ENCODE measurements at places on chromosomes 5 and 9.

DNA sequence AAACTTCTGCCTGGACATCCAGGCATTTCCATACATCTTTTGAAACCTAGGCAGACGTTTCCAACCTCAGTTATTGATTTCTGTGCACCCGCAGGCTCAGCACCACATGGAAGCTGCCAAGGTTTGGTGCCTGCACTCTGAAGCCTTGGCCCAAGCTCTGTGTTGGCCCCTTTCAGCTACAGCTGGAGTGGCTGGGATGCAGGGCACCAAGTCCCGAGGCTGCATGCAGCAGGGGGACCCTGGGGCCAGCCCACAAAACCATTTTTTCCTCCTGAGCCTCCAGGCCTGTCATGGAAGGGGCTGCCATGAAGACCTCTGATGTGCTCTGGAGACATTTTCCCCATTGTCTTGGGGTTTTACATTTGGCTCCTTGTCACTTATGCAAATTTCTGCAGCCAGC is 49.9 kb downstream of the NFX1 start:
- DNase-seq: no peak

DNA sequence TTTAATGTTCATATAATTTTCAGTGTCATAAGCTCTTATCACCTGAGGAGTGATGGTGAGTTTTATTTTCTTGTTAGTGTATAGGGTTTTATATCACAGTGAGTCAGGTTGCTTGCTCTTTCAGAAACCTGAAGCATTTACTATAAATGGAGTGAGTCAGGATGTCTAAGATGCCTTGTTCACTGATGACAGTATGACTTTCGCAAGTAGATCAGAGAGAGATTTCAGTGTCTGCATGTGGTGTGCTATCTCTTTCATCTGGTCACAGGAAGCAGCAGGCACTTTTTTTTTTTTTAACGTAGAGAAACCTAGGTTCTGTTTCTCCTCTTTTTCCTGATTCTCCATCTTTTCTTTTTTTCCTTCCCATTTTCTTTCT is 237.1 kb downstream of the DMRTA1 start:
- DNase-seq: peak; percentile 80

DNA sequence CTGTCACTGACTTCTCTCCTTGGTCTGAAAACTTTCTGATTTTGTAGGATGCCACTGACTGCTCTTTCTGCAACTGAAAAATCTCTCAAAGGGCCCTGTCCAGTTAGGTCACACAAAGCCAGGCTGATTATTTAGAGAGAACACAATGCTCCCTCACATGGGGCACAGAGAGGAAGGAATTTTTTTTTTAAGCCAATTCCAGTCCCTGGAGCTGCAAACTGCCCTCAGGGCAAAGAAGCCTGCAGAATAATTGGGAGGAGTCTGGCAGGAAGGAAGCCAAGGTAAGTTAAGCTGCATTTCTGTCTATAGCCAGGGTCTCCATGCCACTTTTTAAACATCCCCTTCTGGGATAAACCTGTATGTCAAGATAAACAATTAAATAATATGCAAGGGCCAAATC is 305.5 kb downstream of the ZSWIM6 start:
- no peak for DNase-seq

- no peak for DNase-seq
These were observed 94.6 kb upstream of the SMC2 start for GRCh38 chr9:103999375-104000062.

- peak; percentile 75 for DNase-seq
These were observed at the start of gene KLHL3 for GRCh38 chr5:137735555-137736284. TSS of gene KLHL3 (minus strand) at chr5:137736089. CDS start at chr5:137735646, 443 bp downstream.

DNA sequence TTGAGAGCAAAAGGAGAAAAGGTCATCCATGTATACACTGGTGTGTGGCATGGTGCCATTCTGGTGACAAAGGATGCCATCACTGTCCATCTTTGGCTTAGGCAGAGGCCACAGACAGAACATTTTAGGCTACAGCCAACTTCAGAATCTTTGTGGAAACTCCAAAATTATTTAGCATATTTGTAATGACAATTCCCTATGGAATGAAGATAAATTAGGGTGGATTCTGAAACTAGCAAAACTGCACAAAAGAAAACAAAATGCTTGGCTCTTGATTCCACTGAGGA is 92.5 kb downstream of the FBXW11 start:
- DNase-seq: no peak

- no peak for DNase-seq
These were observed 18.4 kb upstream of the FBP2 start for GRCh38 chr9:94612071-94612470.

DNA sequence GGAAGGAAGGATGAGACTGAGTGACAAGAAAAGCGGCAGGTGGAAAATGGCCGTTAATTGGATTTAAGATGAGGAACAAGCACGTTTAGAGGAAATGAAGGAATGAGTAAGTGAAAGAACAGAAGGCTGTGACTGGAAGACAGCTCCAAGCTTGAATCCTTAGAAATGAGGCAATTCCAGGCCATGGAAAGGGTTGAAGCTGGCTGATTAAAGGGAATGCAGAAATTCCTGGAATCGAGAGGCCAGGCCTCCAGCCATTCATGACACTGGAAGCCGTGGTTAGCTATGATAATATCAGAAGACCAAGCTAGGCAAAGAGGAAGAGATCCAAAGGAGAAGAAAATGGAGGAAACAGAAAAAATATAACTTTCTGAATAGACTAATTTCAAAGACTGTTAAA is 84.2 kb downstream of the ARL15 start:
- peak; percentile 39 for DNase-seq

DNA sequence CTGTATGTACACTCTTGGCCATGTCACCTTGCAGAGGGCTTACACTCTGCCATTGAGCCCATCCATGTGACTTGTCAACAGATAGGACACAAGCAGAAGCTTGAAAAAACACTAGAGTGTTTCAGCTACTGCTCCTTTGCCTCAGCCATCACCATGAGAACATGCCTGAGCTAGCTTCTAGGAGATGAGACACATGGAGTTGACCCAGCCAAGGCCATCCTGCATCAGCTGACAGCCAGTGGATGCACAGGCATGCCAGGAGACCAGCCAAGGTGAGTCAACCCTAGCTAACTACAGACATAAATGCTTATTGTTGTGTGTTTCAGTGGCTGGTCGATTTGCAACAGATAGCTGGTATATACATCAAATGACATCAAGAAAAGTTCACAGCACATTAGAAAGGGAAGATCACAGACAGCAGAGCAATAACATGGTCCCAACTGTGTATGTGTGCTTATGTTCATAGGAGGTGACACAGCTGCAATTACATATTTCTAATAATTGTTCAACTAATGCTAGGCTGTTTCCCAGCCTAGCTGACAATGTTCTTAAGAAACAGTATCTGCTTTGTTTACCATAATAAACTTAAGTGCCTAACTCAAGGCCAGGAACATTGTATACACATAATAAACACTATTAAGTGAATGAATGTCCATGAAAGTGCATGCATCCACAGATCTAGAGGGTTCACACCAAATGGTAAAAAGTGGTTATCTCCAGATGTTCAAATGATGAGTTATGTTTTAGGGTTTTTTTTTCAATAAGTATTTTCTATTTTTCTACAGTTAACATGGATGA is 105.7 kb downstream of the SPOCK1 start:
- DNase-seq: peak; percentile 73

- DNase-seq: no peak
These were observed 370.8 kb downstream of the GADD45G start for GRCh38 chr9:89975630-89976029.

- no peak for DNase-seq
These were observed 1.0 kb upstream of the PTCH1 start for GRCh38 chr9:95517559-95518425.

GRCh38 chr5:64807520-64807919 is 38.8 kb downstream of the CWC27 start:
- DNase-seq: peak; percentile 56

GRCh38 chr5:74332682-74333081 is 307.8 kb downstream of the ENC1 start:
- no peak for DNase-seq

DNA sequence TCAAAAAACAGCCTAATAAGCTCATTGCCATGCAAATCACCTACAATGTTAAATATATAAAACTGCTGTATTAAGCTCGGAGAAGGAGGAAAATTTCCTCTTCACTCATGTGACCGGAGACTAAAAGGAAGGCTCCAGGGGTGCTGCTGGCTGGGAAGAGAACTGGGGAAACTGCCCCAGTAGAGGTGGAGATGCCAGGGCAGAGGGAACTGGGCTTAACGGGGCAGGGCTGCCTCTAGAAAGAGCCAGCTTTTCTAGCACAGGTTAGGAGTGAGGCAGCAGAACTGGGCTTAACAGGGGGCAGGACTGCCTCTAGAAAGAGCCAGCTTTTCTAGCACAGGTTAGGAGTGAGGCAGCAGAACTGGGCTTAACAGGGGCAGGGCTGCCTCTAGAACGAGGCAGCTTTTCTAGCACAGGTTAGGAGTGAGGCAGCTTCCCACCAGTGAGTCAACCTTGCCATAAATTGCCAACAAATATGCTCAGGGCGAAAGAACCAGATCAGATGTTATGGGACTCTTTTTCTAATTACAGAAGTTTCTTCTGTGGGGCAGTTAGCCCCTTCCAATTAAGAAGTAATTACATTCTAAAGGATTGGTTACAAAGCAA is 115.3 kb downstream of the FANCC start:
- no peak for DNase-seq

DNA sequence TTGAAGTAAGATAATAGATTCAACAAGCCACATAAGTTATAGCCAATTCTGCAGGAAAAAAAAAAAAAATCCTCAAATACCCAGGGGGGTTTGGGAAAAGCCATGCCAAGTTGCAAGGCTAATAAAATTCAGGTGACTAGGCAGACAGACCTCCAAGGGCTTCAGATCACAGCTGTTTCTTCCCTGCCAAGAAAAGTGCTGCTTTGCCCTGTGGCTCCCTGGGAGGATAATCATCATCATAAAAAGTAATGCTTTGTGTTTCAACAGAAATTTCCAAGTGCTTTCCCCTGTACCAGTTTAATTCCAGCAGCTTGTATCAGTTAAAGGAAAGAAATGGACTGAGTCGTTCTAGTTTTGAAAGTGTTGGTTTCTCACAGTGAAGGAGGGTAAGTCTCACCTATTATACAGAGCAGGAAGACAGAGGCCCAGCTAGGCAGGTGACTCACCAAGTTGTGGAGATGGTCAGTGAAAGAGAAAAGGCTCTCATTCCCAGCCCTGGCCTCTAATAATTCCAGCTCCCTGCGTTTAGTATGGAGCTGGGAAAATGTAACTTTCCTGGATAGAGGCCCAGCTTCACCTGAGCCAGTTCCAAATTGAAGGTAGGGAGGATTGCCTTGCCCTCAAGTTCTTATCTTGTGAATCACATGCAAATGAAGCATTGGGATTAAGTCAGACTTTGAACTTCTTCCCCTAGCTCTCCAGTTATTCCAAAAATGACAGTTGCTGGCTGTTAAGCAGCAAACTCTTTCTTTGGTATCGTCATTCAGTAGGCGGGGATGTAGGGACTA is 263.4 kb downstream of the GRIA1 start:
- peak; percentile 76 for DNase-seq

GRCh38 chr5:32852535-32852934 is 141.4 kb downstream of the NPR3 start:
- peak; percentile 92 for DNase-seq

DNA sequence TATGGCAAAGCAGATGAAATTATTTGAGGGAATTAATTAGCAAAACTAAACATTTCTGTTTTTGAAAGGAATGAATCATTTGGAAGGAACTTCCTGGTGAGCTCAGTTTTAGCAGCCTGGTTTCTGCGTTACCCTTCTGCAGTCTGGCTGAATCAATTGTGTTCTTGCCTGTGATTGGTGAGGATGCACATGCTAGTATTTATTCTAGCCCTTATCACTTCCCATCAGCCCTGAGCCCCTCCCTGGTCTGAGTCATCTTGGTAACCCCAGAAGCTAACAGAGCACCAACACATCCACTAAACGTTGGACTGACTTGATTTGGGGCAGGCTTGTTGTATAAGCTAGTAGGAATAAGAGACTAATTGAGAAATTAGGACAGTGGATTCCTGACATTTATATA is 6.6 kb downstream of the TJP2 start:
- DNase-seq: peak; percentile 97

DNA sequence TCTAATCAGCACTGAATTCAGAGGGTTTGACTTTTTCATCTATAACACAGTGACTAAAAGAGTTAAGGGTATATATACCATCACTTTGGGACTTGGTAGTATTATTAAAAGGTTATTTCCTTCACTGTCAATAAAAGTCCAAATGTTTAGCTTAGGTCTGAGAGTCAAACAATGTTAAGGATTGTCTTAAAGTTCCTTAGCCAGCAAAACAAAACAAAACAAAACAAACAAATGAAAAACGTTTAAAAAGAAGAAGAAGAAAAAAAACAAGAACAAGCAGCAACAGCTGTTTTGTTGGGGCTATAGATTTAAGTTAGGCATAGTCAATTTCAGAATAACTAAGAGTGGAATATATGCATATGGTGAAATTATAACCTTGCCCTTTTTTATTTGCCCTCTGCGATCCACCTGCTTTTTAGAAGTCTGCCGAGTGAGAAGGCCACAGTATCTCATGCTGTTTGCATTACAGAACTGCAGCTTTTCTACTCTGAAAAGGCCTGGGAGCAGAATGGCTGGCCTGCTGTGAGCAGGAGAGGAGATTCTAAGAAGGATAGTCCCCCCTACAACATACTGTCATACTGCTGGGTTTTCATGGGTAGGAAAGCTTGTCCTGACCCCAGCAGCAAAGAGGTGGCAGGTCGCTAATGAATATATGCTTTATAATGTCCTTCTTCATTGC is 141.7 kb downstream of the NTRK2 start:
- DNase-seq: no peak

- DNase-seq: peak; percentile 13
These were observed 353.5 kb downstream of the FBXL17 start for GRCh38 chr5:108028412-108028811.

DNA sequence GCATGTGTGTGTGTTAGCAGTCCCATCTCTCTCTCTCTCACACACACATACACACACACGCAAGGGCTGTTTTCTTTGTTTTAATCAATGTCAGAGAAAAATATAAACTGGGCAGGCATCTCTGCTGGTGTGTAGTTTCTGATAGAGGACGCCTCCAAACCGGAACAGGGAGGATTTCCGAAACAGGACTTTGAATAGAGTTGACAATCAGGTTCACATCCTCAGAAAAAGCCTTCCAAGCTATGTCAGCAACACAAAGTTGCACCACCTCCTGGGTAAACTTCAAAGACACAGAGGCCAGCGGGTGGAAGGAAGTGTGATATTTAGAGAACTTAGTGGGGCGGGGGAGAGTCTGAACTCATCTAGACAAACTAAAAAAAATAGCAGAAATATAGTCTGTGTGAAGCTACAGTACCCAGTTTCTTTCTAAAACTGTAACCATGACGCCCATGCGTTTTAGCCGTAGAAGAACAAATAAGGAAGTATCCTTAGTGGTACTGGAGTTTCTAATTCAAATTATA is 1.2 kb downstream of the ST8SIA4 start:
- peak; percentile 3 for DNase-seq

- DNase-seq: peak; percentile 69
These were observed 79.3 kb downstream of the BRINP1 start for GRCh38 chr9:119289740-119290433.

Measured in kidney tubule cell (primary cell).